ENCODE measurements at places on chromosomes 5 and 9.

- no peak for DNase-seq
These were observed 166.8 kb downstream of the PSAT1 start for GRCh38 chr9:78463750-78464149.

DNA sequence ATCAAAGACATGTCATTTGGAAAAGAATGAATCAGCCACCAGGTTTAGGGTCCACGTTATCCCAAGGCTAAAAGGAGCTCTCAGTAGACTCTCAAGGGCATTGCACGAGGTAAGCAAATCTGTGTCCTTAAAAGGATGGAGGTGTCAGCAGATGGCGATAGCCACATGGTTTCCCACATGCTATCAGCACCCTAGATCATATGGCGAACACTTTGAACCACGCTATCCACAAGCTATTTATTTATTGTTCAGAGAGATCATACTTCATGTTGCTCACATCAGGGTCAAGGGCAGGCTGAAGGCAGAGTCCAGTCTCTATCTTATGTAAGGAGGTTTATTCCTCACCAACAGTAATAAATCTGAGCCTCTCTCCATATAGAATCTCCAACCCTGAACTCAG lies 43.7 kb downstream of the CDH6 start:
- DNase-seq = peak; percentile 24

- no peak for DNase-seq
These were observed 198.7 kb upstream of the HAPLN1 start for GRCh38 chr5:83919071-83920041.

DNA sequence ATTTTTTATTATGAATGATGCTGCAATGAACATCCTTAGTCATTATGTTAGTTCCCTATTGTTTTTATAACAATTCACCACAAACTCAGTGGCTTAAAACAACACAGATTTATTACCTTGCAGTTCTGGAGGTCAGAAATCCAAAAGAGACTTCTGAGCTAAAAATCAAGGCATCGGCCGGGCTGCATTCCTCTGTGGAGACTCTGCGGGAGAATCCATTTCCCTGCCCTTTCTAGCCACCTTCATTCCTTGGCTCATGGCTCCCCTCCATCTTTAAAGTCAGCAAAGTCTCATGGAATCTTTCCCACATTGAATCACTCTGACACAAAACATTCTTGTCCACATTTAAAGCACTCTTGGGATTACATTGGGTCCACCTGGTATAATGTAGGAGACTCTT lies 38.6 kb downstream of the SNX18 start:
- DNase-seq = no peak

DNA sequence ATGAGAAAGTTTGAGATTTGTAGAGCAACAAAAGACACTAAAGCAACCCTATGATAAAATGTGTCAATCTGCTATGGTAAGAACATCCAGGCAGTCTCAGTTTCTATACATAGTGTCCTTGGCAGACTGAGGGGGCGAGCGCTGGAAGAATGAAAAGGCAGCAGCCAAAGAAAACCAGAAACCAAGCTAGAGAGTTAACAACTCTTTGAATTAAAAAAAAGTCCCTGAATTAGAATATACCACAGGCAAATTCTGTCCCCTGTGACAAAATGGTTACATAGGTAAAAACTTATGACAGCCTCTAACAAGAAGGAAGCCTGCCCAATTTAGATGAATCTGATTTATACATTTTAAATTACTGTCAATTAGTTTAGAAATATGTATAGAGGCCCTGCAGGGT lies 106.7 kb downstream of the OXCT1 start:
- DNase-seq = no peak

DNA sequence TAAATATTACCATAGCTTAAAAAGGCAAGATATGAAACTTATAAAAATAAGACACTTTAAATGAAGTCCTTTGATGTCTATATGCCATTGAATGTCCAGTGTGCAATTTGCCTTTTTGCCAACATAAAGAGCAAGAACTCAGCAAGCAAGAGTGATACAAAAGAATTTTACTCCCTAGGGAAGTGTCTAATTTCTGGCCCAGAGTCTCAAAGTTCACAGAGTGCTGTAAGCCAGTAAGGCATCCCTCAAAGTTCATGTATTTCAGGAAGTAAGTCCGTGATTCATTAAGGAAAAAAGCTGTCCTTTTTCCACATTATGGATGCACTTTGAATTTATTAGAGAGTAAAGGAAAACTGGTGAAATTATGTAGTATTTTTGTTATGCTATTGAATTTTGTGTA lies 185.2 kb downstream of the CCDC171 start:
- no peak for DNase-seq

- no peak for DNase-seq
These were observed 163.7 kb downstream of the GAPVD1 start for GRCh38 chr9:125425170-125425897.

GRCh38 chr9:426976-427375 lies 212.3 kb downstream of the DOCK8 start:
- no peak for DNase-seq

Measured in AG08395 (cell line).